NCI-H2081 (cell line): ENCODE measurements at places on chromosomes 11 and 22.

GRCh38 chr22:31342389-31343140, 3.6 kb downstream of the PATZ1 start:
- DNase-seq: no peak

DNA sequence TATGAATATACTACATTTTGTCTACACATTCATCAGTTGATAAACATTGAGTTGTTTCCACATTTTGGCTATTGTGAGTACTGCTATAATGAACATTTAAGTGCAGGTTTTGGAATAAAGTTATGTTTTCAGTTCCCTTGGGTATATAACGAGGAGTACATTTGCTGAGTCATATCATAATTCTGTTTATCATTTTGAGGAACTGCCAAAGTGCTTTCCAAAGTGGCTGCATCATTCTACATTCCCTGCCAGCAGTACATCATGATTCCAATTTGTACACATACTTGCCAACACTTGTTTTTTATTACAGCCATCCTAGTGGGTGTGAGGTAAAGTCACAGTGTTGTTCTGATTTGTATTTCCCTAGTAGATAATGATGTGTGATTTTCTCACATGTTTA, 1458.6 kb upstream of the TENM4 start:
- no peak for DNase-seq

DNA sequence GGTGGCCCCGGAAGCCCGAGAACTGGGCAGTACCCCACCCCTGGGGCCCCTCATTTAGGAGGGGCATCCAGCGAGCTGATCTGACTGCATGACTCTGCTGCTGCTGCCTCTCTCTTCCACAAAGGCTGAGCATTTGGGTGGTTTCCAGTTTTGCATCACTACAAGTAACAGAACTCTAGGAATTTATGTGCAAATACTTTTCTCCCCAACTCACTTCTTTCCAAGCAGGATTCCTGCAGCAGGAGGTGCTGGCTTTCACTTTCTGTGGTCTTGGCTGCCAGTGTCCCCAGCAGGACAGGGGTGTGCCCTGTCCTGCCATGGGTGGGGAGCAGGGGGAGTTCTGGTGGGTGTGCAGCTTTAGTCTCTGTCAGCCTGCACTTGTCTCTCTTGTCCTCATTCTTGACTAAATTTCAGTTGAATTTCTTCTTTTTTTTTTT, 21.2 kb downstream of the UPB1 start:
- no peak for DNase-seq

GRCh38 chr22:20180245-20180630, 29.4 kb upstream of the CCDC188 start:
- no peak for DNase-seq

GRCh38 chr22:45006111-45006963, 3.5 kb downstream of the PHF21B start:
- no peak for DNase-seq

- no peak for DNase-seq
Observed at GRCh38 chr22:46528121-46528610, 9.3 kb downstream of the CELSR1 start.

DNA sequence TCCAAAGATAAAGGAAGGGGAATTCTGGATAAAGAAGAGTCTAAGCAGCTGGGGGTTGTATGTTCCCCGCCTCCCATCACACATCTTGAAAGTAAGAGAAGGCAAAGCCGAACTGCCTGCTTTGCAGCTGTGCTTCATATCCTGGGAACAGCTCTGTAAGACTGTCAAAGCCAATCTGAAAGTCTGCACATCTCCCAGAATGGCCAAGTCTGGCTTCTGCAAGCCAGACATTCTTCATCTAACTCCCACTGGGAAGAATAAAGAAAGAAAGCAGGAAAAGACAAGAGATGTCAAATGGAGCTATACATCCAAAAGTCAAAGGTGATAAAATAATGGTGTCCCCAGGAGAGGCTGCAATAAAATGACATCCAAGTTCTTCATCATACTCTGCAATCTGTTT, 15.4 kb downstream of the MORC2 start:
- no peak for DNase-seq

DNA sequence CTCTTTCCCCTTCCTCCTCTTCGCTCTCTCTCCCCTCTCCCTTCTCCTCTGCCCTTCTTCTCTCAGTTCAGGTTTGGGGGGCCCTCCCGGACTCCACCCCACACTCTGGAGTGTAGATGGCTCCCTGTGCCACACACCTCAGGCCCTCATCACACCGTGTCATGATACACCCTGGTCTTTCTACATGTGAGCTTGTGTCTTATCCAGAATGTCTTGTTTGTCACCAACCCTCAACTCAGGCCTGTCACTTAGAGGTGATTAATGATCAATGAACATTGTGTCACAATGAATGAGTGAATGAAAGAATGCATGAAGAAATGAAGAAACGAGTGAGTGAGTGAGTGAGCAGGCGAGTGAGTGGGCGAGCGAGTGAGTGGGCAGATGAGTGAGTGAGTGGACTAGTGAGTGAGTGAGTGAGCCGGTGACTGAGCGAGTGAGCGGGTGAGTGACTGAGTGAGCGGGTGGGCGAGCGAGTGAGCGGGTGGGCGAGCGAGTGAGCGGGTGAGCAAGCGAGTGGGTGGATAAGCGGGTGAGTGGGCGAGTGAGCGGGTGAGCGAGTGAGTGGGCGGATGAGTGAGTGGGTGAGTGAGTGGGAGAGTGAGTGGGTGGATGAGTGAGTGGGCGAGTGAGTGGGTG, 33.8 kb downstream of the CAPN1 start:
- DNase-seq: no peak

DNA sequence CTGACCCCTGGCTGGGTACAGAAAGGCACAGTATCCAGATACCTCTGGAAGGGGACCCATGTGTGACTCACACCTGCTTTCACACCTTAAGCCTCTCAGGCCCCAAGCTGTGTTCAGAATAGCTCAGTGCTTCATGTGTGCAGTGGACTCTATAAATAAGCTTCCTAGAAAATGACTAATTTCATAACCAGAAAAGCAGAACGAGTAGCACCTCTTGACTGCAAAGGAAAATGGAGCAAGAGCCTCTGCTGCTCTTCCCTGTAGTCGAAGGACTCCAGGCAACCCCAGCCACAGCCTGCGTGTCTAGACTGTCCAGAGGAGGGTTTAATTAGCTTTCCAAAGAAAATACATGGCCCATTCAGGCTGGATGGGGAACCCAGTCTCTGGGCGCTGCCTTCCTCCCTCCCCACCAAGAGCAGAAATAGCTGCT, 23.1 kb downstream of the PTPN5 start:
- DNase-seq: no peak

GRCh38 chr11:104819107-104819506, 79.2 kb downstream of the CASP12 start:
- DNase-seq: no peak

GRCh38 chr11:61071208-61071681, 31.0 kb upstream of the CD5 start:
- no peak for DNase-seq

- no peak for DNase-seq
Observed at GRCh38 chr11:46272816-46273427, 4.5 kb upstream of the CREB3L1 start.

DNA sequence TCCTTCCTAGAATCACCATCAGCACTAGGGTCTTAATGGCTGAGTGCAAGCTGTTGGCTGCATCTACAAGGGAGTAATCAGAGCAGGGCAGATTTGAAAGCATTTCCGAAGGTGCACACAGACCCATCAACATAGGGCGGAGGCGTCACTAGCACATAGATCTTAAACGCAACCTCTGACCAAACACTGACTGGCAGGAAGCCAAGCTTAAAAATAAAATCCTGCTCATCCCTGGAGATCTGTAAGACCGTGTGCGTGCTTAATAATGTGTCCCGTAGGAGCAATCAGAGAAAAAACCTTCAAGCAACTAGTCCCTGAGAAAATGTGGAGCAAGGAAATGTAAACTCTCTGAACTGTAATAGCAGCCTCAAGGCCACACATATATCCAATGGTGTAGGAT, 470.5 kb downstream of the ETS1 start:
- DNase-seq: no peak

- no peak for DNase-seq
Observed at GRCh38 chr11:116869610-116870009, 32.2 kb upstream of the APOA1 start.

DNA sequence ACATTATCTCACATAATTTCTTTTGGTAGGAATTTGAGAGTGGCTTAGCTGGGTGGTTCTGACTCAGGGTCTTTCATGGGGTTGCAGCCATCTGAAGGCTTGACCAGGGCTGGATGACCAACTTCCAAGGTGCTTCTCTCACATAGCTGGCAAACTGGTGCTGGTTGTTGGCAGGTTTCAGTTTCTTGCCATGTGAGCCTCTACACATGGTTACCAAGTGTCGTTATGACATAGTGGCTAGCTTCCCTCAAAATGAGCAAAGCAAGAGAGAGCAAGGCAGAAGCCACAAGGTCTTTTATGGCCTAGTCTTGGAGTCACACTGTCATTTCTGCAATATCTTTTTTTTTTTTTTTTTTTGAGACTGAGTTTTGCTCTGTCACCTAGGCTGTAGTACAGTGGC, 4.2 kb upstream of the TFIP11 start:
- DNase-seq: no peak

DNA sequence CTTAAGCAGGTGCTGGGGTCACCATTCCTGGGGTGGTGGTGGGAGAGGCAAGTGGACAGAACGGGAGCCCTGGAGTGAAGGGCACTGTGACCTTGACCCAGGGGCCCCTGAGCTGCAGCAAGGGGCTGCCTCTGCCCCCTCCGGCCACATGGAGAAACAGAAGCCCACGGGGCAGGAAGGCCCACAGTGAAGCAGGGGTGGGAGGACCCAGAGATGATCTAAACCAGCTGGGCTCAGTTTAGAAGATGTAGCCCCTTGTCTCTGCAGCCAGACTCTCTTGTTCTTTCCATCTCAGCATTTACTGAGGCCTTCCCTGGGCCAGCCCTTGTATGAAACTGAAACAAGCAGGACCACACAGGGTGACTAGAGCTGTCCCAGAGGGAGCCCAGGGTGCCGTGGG, 30.5 kb downstream of the WNT11 start:
- no peak for DNase-seq

DNA sequence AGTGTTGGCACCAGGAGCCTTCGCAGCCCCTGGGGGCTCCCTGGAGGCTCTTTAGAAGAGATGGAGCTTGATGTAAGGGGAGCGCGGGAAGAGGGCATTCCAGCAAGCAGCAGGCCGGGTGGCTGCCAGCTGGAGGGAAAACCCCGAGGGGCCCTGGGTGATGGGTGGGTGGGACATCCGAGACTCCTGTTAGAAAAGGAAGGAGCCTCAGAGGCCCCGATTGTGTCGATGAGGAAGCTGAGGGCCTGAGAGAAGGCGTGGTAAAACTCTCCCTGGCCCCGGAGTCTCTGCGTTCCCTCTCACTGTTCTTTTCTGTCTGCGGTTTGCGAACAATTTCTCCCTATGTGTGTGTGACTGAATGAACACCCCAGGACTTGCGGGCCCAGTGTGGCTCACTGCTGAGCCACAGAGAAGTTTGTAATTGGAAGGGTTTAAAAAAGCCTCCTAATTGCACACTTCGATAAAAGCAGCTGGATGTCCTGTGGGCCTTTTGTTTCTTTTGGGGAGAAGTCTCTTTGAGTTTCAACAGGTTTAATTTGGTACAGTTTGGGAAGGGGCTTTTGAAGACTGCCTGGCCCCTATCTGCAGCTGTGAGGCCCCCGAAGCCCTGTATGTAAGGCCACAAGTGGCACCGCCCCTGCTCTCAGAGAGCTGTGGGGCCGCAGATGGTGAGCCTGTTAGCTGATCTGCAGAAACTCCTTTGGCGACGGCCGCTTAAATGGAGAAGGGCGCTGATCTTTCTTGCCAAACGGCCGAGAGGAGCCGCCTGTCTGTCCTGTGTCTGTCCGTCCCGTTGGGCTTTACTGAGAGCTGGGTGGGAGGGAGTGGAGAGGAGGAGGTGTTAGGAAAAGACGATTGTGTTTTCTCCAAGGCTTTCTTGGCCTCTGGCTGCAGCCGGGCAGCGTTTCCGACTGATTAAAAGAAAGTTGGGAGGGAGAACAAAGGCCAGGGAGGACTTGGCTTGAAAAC, 2.0 kb downstream of the FBLN1 start:
- DNase-seq: no peak

- DNase-seq: no peak
Observed at GRCh38 chr11:67996051-67996450, 7.8 kb downstream of the UNC93B1 start.

DNA sequence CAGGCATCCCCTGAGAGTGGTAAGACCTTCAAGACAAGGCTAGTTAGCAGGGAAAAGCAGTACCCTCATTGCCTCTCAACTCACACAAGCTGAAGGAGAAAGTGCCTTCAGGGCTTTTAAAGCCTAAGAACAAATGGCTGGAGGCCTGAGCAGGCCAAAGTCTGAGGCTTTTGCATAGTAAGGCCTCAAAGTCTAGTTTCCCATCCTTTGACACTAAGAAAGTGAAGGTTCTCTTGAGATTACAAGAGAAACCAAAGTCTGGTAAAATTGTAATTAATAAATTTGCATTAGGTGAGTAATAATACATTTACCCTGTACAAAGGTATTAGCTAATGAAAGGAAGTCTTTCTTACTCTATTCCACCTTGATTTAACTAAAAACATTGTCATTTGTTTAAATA, 47.0 kb upstream of the CCDC89 start:
- no peak for DNase-seq

- no peak for DNase-seq
Observed at GRCh38 chr22:27755521-27756211, 45.9 kb downstream of the MN1 start.

DNA sequence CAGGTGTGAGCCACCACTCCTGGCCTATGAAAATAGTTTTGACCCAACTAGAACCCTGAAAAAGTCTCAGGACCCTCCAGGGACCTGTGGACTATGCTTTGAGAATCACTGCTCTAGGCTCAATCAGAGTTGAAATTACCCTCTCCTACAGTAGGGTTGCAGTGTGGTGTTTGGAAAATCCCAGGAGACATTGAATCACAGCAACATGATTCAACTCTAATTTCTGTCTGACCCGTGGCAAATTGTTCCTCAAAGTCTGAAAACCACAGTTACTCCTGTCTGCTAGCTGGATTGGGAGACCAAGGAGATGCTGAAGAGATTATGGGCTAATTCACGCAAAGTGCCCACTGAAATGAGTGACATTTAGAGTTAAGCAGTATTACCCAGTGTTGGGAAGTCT, 5.4 kb upstream of the MTMR3 start:
- no peak for DNase-seq

GRCh38 chr11:86719781-86720463, 47.5 kb upstream of the ME3 start:
- no peak for DNase-seq

DNA sequence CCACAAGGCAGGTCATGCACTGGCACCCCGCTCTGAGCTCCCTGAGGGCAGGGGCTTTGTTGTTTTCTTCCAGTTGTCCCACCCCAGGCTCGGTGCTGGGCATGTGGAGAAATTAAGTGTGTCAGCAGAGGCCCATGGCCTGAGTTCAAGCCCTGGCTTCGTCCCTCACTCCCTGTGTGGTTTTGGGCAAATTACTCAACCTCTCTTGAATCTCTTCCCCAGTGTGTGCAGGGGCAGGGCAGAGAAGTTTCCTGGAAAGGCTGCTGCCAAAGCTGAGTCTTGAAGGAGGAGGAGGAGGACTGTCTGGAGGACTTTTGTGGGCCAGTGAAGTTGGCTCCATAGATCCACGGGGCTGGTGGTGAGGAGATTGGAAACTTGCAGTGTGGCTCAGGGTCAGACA, 138.1 kb upstream of the E2F8 start:
- no peak for DNase-seq
